ENCODE measurements at places on chromosomes 7 and 10.

GRCh38 chr7:18278316-18278715, 217.2 kb upstream of the HDAC9 start:
- DNase-seq: no peak

DNA sequence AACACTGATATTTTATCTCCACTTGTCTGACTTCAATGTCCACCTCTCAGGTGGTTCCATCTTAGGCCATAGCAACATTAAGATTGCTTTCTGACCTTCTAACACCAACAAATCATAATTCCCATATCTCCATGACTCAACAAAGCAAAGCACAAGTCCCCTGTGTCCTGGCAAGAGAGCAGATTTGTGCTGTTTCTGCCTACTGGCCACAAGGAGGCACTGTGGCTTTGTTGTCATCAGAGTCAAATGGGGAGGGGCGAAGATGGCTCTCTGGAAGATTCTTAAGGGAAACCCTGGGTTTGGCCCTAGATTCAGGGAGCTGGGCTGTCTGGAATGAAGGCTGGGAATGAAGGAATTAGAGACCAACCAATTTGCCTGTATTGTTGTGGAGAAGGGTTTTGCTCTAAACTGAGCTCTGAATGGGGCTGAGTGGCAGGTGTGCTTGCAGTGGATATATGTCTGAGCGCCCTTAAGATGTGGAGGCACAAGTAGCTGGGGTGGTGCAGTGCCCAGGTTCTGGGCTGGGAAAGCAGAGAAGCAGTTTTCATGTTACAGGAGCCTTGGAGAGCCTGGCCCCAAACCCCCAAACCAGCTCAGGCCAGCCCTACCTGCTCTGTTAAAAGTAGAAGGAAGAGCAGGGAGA, 154.8 kb upstream of the PRSS58 start:
- DNase-seq: no peak

- no peak for DNase-seq
These were observed 241.4 kb upstream of the ZNF32 start for GRCh38 chr10:43890124-43890523.

- no peak for DNase-seq
These were observed 248.1 kb upstream of the HABP2 start for GRCh38 chr10:113304726-113305125.

GRCh38 chr10:103682631-103683030, 172.7 kb downstream of the SH3PXD2A start:
- no peak for DNase-seq

- DNase-seq: no peak
These were observed 205.2 kb downstream of the TMEM26 start for GRCh38 chr10:61248013-61248412.

DNA sequence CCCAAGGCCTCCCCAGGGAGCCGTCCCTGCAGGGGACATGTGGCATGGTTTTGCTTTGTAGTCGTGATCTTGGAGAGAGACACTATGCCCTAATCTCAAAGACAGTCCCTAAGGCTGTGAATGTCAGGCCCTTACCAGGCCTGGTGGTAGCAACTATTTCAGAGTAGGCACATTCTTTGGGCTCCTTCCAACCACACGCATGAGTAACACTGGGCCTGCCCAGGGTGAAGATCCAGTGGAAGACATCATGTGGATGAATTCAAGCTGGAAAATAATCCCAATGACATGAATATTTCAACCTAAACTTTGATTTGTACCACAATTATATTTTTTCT, 39.5 kb upstream of the INSIG1 start:
- no peak for DNase-seq

GRCh38 chr7:23074443-23075261, 30.9 kb upstream of the KLHL7 start:
- peak; percentile 66 for DNase-seq

DNA sequence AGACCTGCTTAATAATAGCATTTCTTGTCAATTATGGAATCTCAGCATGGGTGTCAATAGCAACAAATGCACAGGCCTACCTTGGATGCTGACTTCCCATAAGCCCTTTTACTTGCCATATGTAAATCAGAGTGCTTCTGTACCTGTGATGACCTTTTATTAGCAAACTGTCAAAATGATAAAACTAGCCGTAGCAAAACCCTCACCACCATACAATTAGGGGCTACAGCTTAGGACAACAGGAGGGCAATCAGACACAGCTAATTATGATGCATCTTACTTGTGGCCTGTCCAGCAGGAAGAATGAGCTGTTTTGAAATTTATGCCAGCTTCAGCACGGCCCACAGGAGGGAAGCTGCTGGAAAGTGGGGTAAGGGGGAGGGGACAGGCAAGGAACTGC, 201.6 kb downstream of the TAX1BP1 start:
- DNase-seq: no peak

DNA sequence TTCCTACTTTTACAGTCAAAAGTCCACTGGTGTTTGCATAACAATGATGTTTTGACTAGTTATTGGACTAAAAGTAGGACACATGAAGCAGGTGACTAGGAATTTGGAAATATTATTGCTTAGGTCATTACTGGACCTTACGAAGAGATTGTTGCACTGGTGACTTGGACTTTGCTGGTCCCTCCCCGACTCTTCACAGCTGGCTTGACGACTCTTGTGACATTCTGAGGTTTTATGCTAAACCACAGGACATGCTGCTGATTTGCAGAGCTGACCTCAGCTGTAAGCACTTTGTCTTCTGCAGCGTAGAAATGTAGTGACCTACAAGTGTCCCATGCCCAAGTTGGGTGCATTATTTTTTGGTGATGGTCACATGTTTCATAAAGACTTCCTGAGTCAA, 21.9 kb downstream of the PCBD1 start:
- no peak for DNase-seq

GRCh38 chr7:13848681-13849131, 140.8 kb downstream of the ETV1 start:
- DNase-seq: no peak

DNA sequence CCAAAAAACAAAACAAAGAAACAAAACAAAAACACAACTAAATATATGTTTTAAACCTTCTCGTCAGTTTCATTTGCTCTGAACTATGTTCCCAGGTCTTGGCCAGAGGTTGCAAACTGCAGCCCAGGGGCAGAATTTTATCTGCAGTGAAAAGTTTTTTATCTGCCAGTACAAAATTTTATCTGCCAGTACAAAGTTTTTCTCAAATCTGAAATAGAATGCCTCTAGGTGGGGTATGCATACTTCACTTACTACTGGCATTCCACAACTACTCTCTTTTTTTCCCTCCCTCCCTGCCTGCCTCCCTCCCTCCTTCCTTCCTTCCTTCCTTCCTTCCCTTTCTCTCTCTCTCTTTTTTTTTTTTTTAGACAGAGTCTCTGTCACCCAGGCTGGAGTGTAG, 9.4 kb upstream of the CLDN3 start:
- DNase-seq: no peak

DNA sequence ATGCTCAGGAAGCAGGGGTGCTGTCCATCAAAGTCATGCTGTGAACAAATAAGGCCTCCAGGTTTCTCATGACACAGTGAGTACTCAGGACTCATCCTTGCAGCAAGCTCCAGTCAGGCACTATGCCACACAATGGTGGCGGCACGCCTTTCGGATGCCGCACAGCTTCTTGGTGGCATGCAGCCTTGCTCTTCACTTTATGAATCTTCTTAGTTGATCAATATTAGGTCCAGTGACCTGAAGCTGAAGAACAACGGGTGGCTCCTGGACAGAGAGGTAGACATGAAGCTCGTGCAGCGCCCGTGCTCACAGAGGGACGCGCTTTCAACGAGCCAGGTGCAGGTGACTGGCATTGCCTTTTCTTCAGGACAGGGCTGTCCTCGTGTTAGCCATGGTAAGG, 653.0 kb upstream of the MGMT start:
- no peak for DNase-seq

DNA sequence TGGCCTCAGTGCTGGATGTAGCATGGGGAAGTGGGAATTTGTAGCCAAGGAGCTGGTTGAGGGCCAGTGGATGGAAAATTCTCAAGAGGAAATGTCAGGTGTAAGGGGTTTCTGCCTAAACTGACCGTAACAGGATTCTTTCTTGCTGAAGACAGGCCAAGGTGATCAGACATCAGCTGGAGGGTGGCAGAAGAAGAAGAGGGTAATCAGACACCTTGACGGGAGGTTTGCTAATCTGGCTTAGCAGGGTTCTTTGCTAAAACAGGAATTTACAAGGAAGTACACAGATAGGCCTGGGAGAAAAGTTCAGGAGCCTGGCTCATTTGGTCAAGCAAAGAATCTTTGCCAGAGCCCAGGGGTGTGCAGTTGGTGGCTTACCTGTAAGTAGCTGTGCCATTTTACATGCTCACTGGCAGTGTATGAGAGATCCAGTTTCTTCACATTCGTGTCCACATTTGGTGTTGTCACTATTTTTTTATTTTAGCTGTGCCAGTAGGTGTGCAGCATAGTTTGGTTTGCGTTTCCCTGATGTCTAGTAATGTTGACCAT, 73.7 kb downstream of the BMPR1A start:
- DNase-seq: no peak

DNA sequence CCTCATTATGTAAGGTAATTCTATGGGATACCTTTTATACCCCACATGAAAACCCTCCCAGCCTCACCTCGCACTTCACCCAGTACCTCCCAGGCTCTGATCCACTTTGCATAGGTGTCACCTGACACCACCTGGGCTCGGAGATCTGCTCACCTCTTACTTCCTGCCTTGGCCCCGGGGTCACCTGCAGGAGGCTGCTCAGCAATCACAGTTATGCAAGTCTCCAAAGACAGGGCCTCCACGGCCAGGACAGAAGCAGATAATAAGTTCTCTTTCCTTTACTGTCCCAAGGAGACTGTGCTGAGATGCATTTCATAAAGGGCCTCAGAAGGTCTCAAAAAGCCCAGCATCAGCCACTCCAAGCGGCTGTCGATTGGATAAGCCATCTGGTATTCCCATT, 112.4 kb upstream of the PPP2R2D start:
- DNase-seq: no peak

DNA sequence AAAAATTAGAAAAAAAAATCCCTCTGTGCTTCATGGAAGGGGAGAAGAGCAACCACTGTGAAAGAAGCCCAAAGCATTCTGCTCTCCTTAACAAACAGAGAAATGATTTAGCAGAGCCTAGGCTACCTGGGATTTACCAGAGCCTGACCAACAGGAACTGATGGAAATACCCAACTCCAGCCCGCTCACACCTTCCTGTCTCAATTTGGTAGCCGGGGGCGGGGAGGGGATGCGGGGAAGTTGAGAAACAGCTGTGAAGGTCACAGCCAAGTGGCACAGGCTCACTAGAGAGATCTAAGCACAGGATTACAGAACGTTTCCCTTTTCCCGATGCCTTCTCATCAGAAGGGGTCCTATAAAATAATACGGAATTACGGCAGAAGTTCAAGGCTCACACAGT, 17.6 kb downstream of the RSU1 start:
- no peak for DNase-seq

- DNase-seq: peak; percentile 38
These were observed 85.6 kb upstream of the MTPN start for GRCh38 chr7:136062625-136063325.

DNA sequence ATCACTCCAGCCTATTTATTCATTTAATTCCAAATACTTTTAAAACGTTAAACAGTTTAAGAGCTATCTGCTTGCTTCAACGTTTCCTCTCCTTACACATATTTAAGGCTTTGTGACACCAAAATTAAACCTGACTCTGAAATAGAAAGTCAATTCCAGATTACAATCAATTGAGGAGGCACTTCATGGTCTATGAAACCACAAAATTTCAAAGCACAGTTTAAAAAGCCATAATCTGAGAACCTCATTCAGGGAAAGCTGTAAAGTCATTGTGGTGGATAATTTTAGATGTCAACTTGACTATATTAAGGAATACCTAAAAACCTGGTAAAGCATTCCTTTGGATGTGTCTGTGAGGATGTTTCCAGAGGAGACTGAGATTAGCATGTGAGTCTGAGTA, 6.2 kb downstream of the SNX13 start:
- DNase-seq: no peak

DNA sequence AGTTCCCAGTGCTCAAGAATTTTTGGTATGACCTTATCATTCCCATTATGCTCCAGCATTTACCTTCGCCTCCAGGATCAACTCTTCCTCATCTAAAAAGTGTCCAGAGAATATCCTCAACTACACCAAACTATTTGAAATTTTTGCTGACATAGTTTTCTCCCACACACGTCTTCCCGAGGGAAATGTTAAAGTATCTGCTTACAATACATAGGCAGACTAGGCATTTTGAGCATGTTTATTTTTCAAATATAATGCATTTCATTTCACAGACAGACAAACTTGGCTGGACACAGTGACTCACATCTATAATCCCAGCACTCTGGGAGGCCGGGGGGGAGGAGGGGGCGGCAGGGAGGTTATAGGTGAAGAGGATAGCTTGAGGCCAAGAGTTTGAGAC, 177.1 kb upstream of the TRIM24 start:
- no peak for DNase-seq

DNA sequence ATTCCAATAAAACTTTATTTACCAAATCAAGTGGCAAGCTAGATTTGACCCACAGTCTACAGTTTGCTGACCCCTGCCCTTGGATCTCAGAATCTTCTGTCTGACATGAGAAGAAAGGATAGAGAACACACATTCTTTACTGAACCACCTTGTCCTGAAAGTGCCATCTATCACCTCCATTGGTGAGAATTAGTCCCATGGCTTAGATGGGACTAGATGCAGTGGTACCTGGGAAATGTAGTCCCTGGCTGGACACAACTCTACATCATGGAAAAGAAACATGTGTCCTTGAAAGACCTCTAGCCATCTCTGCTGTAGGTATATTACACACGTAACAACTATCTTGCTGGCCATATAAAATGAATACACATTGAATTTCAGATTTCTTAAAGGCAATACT, 336.2 kb downstream of the LHFPL3 start:
- DNase-seq: no peak

GRCh38 chr10:16519908-16520861, 1.5 kb downstream of the C1QL3 start:
- DNase-seq: peak; percentile 21

Measured in NCI-H1092 treated with DMSO at 0.1 percent for 48 hours (cell line).